Activated CD8-positive, alpha-beta memory T cell treated with anti-CD3 and anti-CD28 coated beads for 4 hours (primary cell): ENCODE measurements at places on chromosomes 5 and 9.

DNA sequence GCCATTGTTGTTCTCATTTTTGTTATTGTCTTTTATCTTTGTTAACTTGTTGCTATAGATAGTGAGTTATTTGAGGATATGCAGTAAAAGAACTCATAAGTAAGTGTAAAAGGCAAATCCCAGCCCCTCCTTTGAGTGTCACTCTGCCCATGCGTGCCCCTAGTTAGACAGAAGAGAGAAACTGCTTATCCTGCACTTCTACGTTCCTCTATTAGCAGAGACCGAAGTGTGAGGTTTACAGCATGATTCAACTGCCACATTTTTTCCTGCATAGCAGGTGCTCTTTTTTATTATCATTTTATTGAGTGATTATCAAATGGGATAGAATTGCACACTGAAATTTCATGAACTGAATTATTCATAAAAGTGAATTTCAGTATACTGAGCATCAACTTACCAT, 12.0 kb upstream of the DNAH5 start:
- no peak for DNase-seq

GRCh38 chr5:139104577-139105276, 93.4 kb downstream of the SIL1 start:
- no peak for DNase-seq

DNA sequence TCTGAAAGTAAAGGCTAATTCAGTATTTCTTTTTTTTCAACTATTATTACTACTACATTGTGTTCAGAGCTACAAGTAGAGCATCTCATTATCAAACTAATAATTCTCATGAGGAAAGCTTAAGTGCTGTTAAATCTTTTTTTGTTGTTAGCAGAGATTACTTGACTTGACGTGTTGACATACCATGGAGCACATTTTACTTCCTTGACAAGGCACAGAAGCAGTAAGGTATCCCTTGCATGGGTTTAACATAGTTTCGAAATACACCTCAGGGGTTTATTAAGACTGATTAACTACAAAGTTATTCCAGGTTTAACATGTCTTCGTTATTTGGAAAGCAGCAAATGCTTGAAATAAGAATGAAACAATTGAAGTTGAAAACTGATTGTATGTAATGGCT, 7.0 kb downstream of the SPDL1 start:
- no peak for DNase-seq

DNA sequence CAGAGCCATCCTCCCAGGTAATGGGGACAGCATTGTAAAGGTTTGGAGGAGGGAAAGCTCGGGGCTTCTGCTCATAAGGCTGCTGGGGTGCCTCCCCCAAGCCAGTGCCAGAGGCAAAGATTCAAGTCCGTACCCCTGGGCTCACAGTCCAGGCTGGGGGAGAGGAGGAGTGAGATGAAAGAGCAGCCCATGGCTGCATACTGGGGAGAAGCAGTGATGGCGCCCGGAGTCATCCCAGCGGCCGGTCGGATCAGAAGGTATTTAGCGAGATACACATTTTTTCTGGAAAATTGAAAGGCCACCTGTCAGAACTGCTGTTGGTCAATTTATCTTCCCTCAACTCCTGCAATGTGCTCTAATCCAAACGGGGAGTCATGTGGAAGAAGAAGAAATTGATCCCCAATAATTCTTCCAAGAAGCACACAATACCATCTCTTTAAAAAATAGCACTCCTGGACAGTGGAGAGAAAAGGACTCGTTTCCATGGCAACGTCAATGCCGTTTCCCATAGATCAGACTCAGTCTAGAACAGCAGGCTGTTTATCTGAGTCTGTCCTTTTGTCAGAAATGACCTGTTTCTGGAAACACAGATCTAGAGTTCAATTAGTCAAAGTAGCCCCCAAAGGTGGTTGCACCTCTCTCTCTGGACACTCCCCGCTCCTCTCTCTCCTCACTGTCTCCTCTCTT, 65.9 kb downstream of the NSG2 start:
- no peak for DNase-seq

DNA sequence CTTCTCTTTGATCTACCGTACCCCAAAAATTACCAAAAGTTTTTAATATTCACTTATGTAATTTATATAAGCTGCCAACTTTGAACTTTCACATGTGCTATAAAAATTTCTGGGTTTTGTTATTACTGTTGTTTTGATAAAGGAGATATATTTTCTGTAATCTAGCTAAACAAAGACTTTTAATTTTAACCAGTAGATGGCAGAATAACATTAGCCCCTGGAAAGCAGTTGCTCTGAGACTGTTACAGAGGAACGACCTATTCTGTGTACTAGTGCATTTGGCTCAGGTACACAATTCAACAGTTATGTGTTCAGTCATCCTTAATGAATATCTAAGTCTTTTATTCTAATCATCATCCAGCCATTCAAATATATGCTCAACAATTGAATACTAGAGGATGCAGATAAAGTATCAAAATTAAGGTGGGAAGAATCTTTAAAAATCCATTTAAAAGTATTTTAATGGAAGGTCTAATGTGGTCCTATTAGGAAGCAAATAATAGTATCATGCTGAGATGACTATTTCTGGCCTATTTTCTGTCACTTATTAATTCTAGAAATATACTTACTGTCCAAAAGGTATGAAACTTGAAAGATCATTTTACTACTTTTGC, 8.6 kb downstream of the KLHL9 start:
- DNase-seq, result no peak
